ENCODE measurements at places on chromosomes 12 and 14.

DNA sequence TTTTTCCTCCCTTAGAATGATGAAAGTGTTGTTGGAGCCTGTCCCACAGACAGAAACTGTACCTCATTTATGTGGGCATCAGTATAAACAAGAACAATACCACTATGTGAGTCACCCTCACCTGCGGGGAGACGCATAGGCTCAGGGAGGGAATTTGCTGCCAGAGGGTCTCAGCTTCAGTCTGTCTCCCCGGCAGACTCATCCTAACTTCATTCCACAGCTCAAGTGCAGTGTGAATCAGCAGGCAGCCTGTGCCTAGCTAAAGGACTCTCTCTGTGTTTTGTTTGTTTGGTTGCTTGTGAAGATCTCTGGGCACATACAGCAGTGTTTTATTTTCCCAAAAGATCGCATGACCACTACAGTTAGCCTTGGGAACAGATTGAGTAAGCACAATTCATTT is 98.9 kb downstream of the PRKCH start:
- no peak for DNase-seq

- no peak for DNase-seq
Measured at GRCh38 chr14:68146818-68147217, 327.2 kb downstream of the RAD51B start.

GRCh38 chr12:7113389-7113871 is 4.4 kb upstream of the C1RL start:
- DNase-seq, result peak; percentile 64

DNA sequence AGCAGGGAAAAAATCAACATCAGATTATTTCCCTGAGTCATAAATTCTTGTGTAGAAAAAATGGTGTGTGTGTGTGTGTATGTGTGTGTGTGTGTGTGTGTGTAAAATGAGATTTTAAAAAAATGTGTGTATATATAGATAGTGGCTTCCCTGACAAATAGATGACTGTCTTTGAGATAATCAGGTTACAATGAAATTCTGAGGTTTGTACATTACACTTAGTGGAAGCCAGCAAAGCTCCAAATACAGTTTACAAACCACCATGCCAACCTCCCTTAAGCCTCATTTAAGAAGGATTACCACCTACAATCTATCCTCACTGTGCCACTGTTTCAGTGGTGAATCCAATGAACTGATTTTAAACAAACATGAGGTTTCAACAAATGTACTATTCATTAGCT is 93.8 kb downstream of the MED13L start:
- no peak for DNase-seq

DNA sequence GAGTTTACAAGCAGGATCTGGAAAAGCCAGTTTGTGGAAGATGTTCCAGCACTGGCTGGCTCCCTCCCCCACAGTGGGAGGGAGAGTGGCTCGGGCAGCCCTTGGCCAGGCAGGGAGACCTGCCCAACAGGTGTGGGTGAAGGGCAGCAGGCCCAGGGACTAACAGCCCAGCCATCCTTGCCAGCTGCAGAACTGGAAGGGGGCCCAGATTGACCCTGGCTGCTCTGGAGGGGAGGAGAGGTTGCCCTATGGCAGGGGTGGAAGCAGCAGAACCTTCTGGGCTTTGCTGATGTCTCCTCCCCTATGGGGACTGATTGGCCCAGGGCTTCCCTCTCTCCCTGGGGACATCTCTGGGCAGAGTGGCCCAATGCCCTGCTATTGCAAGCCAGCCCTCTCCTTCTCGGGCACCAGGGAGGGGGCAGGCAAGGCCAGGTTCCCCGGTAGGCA is 20.5 kb downstream of the IRF2BPL start:
- DNase-seq, result no peak

- no peak for DNase-seq
Measured at GRCh38 chr12:30853561-30854133, 72.9 kb upstream of the TSPAN11 start.

DNA sequence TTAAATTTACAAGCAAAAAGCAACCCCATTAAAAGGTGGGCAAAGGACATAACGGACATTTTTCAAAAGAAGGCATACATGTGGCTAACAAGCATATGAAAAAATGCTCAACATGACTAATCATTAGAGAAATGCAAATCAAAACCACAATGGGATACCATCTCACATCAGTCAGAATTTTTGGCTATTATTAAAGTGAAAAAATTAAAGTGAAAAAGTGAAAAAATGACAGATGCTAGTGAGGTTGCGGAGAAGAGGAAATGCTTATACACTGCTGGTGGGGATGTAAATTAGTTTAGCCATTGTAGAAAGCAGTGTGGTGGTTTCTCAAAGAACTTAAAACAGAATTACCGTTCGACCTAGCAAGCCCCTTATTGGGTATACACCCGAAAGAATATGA is 7.9 kb downstream of the OTOGL start:
- no peak for DNase-seq

DNA sequence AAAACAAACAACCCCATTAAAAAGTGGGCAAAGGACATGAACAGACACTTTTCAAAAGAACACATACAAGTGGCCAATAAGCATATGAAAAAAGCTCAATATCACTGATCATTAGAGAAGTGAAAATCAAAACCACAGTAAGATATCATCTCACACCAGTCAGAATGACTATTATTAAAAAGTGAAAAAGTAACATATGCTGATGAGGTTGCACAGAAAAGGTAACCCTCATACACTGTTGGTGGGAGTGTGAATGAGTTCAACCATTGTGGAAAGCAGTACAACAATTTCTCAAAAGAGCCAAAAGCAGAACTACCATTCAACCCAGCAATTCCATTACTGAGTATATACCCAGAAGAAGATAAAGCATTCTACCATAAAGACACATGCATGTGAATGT is 18.2 kb downstream of the PDE6H start:
- no peak for DNase-seq

DNA sequence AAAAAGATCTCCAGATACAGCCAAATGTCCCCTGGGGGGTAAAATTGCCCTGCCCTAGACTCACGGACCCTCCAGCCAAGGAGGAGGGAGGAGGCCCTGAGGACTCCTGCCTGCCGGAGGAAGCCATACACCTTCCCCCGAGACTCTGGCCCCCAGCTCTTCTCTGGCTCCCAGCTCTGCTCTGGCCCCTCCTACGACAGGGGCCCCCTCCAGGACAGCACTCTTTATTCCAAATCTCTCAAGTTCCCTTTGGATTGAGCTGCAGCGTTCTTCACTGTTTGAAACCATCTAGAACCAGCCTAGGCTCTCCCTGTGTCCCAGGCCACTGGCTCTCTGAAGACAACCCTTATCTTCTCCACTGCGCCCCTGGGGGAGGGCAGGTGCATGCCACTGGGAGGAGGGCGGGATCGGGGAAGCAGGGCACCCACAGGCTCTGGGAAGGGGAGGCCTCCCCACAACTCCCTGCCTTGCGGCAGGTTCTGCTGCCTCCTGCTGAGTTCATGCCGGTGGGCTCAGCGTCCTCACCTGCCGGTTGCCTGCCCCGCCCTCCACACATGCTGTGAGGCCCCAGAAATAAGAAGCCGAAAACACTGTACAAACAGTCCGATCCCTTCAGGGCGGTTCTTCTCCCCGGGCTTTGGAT is 112.7 kb downstream of the DICER1 start:
- no peak for DNase-seq

GRCh38 chr12:103442822-103443221 is 52.9 kb downstream of the C12orf42 start:
- DNase-seq, result no peak

- no peak for DNase-seq
Measured at GRCh38 chr14:71438684-71439083, 493.5 kb upstream of the RGS6 start.

GRCh38 chr12:32877601-32878459 is 18.7 kb downstream of the PKP2 start:
- DNase-seq, result no peak

GRCh38 chr12:60863421-60863820 is 1267.6 kb downstream of the SLC16A7 start:
- no peak for DNase-seq

- DNase-seq, result no peak
Measured at GRCh38 chr12:119006746-119007145, 25.4 kb downstream of the SRRM4 start.

- no peak for DNase-seq
Measured at GRCh38 chr12:6935371-6936193, 7.8 kb downstream of the ATN1 start.
